ENCODE measurements at places on chromosomes 6 and 20. TPM values are rescaled to one million over a fixed set of nuclear protein-coding genes. Genes with fewer than 3 reads are reported as not detected.

- DNase-seq = no peak
These were observed 454.2 kb downstream of the CD83 start for GRCh38 chr6:14571746-14572145.

DNA sequence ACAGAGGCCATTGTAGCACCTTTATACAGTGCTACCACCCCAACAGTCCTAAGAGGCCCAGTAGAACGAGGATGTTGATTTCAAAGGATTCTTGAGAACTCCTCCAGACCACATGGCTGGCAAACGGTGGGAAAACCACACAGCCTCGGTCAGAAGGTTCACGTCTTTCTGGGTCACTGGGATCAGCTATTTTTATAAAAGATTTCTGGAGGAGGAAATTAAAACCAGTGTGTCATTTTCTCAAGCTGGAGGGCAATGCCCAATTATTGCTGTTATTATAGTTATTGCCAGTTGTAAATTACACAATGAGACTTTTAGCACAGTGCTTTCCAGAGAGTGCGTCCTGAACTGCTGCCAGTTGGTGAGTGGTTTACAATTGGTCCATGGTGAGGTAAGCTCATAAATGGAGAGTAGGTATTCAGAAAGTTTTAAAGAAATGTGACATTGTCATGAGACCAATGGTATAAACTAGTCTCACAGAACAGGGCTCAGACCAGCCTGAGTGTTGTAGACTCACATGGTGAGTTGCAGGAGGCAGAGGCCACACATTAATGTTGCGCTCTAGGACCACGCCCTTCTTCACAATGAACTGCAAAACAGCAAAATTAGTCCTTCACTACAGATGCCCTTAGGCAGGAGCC lies 8.4 kb upstream of the PPP1R14C start:
- DNase-seq = no peak

- no peak for DNase-seq
These were observed 44.4 kb downstream of the COL9A1 start for GRCh38 chr6:70258483-70258882.

GRCh38 chr6:56962441-56962840 lies 7.5 kb downstream of the BEND6 start:
- no peak for DNase-seq

DNA sequence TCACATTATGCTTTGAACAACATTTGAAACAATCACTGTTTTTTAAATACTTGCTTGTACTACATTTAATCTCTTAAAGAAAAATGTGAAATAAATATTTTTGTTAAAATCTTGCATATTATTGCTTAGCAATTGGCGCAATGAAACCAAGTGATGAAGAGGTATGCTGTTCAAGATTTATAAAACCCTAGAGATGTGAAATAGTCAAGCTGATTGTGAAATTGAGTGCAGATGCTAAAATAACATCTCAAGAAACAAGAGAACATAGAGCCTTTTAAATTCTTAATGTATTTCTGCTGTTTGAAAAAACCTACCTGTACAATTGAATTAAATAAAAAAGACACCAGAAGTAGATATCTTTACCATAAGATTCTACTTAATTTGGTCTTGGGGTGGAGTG lies 179.2 kb upstream of the MCHR2 start:
- no peak for DNase-seq

DNA sequence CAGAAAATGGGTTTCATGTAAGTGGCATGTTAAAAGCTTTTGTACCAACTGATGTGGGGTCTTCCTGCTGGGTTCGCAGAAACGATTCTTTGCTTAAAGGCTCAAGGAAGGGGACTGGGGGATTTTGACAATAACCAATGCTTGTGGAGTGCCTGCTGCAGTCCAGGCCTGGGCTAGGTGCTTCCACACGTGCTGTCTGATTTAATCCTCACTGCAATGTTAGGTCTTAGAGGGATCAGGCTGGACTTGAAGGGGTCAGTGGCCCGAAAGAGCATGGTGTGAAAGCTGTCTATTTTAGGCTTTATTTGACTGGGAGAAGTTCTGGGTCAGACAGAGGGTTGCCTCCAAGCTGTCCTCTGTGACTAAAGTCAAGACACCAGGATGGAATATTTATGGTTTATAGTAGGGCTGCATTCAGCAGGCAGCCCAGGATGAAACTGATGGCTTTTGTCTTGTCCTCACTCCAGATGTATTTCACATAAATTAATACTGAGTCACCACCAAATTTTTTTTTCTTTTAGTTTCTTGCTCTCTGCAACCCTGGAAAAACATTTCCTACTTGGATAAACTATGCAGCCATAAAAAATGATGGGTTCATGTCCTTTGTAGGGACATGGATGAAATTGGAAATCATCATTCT lies 219.1 kb downstream of the ZMYND8 start:
- DNase-seq = no peak

DNA sequence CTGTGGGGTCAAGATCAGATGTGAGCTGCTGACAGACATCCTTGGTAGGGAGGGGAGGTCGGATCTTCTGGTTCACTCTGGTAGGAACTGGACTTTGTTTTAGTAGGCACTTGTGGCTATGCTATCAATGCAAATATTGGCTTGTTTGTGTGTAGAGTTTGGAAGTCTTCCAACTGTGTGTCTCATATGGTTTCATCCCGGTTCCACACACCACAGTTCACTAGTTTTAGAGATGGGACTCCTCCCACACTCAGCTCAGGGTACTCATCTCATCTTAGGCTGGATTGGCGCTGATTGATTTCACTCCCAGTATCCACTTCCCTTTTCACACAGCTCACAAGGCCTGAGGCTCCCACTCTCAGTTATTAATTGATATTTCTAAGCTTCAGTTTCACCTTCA lies 161.3 kb downstream of the THBS2 start:
- peak; percentile 6 for DNase-seq

DNA sequence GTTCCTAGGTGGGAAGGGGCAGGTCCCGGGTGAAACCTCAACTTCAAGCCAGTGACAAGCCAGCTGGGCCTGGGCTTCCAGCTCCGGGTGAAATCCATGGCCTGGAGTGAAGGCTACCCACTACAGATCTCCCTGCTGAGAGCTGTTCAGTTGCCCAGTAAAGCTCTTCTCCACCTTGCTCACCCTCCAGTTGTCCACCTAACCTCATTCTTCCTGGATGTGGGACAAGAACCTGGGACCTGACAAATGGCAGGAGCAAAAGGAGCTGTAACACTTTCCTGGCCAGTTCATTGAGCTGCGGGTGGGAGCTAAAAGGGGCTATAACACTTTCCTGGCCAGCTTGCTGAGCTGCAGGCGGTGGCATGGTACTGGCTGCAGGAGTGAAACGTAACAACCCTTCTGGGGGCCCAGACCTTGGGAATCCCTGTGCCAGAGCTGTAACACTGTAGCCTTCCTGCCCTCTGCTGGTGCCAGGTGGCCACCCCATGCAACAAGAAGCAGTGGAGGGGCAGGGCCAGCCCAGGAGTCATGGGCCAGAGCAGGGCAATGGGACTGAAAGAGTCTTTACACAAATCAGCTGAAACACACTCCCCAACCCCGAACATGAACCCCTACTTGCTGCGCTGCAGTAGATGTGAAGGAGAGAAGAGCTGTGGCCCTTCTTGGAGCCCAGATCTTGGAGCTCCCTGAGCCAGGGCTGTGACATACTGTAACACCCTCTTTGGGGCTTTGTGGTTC lies 3.6 kb upstream of the HINT3 start:
- peak; percentile 23 for DNase-seq

DNA sequence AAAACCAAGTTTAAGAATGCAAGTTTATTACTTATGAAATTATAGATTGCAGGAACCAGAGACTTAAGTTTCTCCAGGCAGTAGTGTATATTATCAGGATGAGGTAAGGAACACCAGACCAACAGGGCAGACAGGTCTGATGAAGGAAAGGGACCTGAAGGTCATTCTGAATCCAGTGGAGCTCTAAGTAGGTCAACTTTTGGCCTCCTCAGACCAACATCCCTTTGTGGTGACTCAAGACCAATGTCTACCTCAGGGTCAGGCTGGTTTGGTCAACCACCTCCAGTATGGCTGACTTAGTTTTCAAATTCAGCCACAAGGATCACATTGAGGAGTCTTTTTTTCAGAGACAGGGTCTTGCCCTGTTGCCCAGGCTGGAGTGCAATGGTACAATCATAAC lies 38.7 kb upstream of the TFAP2A start:
- DNase-seq = peak; percentile 20

DLL1 gene
- 1.2 TPM for total RNA-seq

DNA sequence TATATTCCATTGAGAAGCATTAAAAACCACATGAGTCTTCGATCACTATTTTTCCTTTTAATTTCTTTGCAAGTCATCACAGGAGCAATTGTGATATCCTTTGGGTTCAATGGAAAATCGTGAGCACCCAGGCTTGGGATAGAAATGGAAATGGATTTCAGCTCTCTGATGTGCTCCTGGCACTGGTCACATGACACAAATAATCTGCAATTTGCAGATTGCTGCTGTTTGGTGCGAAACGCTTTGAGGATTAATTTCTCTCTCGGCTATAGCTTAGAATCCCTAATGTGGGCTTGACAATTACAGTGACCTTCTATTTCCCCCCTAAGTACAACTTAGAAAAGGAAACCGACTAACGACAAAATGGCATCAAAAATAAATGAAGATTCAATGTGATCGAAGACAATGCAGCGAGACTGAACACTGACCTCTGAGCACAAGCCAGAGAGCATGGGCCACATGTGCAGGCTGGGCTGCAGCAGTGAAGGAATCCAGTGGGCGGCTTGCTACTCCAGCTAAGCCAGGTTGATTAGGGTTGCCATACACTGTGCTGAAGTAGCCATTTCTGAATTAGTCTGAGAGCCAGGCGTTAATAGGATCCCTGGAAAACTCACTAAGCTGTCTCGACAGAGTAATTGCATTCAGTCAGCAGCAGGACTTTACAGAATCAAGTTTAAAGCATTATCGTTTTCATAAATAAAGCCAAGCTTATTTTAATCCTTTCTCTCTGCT lies 301.8 kb upstream of the AGPAT4 start:
- no peak for DNase-seq

NHLRC1 gene
- 1.3 TPM for total RNA-seq

- no peak for DNase-seq
These were observed 2.7 kb upstream of the SLC35B2 start for GRCh38 chr6:44260011-44260410.

GRCh38 chr20:49276961-49277785 lies 684 bp downstream of the ZNFX1 start:
- DNase-seq = peak; percentile 22

FRK gene
- 0.46 TPM for total RNA-seq

DNA sequence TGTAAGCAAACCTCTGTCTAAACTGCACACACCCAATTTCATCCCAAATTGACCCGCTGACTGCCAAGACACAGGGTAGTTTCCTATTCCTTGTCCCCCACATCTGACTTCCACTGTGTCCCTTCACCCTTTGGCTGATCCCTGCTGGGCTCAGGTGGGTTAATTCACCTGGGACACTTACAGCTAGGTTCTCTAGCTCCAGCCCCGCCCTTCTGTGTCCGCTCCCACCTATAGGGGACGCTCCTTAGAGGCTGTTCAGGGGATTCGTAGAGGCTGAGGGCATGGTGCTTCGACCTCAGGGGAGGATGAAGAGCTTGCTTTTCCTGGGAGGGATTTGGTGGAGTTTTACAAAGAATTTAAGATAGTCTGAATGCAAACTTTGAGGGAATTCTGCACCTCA lies 4.0 kb upstream of the CD93 start:
- no peak for DNase-seq

HEY2 gene
- not detected for total RNA-seq
